NCI-H146 (cell line): ENCODE measurements at places on chromosomes 3 and 15.

- DNase-seq, result no peak
Observed at GRCh38 chr3:98763076-98763475, at the start of gene ST3GAL6. Gene ST3GAL6, plus strand, starts transcription at chr3:98763340. Its CDS starts 5,101 bp downstream, at chr3:98768441.

- no peak for DNase-seq
Observed at GRCh38 chr3:119258915-119259314, 18.2 kb upstream of the B4GALT4 start.

DNA sequence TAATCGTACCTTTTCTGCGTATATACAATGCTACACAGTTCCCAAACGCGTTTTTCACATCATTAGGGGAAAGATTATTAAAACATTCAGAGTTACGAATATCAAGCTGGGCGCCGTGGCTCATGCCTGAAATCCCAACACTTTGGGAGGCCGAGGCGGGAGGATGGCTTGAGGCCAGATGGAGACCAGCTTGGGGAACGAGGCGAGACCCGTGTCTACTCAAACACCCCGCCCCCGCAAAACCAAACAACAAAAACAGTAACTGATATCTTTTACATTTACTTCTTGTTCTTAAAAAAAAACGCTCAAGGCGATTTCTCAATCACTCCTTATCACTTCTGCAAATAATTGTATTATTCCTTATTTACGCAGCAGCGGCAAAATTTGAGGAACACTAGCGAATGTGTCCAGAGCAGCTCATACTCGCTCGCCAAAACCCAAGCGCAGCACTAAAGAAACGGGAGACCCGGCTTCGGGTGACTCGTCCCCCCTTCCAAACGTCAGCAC lies 1.2 kb downstream of the ZBTB11 start:
- no peak for DNase-seq

DNA sequence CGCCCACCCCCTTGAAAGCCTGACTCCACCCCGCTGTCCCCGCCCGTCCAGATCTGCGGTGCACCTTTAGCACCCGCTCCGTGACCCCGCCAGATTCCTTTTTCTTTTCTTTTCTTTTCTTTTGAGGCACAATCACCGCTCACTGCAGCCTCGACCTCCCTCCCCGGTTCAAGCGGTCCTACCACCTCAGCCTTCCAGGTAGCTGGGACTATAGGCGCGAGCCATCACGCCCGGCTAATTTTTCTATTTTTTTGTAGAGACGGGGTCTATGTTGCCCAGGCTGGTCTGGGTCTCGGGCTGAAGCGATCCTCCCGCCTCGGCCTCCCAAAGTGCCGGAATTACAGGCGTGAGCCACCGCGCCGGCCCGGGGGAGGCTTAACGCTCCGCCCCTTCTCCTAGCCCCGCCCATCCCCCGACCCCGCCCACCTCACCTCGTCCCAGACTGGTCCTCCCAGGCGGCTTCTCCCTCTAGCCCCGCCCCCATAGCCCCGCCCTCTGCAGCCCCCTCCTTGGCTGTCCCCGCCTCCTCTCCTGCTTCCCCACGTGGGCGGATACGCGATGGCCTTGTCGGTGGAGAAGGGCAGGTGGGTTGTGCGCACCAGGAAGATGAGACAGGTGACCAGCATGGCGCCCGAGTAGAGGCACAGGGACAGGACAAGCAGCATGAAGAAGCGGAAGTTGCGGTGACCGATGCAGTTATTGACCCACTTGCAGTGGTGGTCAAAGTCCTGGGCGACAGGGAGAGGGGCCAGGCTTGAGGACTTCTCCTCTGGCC lies 3.2 kb downstream of the ZDHHC19 start:
- DNase-seq, result peak; percentile 92
